Activated CD8-positive, alpha-beta memory T cell treated with anti-CD3 and anti-CD28 coated beads, Interleukin-2, amount 10 ng/mL, durations not matched to agents 7 days and 5 days (primary cell): ENCODE measurements at places on chromosomes 1 and 21. TPM values are rescaled to one million over a fixed set of nuclear protein-coding genes. Genes with fewer than 3 reads are reported as not detected.

GRCh38 chr1:51316113-51316845 lies 14.1 kb downstream of the TTC39A start:
- DNase-seq, result no peak
- H3K4me1 ChIP-seq, result peaks cover 12% of the 10 kb centered on the region
- H3K27ac ChIP-seq, result no peak overlapping the region
- H3K27me3 ChIP-seq, result peaks cover 6% of the 10 kb centered on the region
- H3K4me3 ChIP-seq, result no peak overlapping the region
- no peaks in the 10 kb centered on the region for H3K36me3 ChIP-seq

GRCh38 chr21:43339668-43340067 lies 87.3 kb downstream of the SIK1 start:
- no peaks in the 10 kb centered on the region for H3K27me3 ChIP-seq
- no peak for DNase-seq
- H3K27ac ChIP-seq, result no peak overlapping the region
- peaks cover 5% of the 10 kb centered on the region for H3K36me3 ChIP-seq

DNA sequence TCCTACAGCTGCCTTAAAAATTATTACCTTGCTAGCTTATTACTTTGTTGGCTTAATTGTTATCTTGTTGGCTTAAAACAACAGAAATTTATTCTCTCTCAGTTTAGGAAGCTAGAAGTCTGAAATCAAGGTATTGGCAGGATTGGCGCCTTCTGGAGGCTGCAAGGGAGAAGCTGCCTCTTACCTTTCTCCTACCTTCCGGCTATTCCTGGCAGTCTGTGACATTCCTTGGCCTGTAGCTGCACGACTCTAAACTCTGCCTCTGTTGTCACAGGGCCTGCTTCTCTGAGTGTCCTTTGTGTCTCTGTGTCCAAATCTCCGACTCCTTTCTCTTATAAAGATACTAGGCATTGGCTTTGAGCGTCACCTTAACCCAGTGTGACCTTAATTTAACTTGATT lies 579.9 kb upstream of the B3GALT2 start:
- no peak overlapping the region for H3K27ac ChIP-seq
- no peak for DNase-seq
- H3K36me3 ChIP-seq, result no peaks in the 10 kb centered on the region
- H3K4me1 ChIP-seq, result no peaks in the 10 kb centered on the region
- H3K27me3 ChIP-seq, result no peaks in the 10 kb centered on the region
- no peak overlapping the region for H3K4me3 ChIP-seq

DNA sequence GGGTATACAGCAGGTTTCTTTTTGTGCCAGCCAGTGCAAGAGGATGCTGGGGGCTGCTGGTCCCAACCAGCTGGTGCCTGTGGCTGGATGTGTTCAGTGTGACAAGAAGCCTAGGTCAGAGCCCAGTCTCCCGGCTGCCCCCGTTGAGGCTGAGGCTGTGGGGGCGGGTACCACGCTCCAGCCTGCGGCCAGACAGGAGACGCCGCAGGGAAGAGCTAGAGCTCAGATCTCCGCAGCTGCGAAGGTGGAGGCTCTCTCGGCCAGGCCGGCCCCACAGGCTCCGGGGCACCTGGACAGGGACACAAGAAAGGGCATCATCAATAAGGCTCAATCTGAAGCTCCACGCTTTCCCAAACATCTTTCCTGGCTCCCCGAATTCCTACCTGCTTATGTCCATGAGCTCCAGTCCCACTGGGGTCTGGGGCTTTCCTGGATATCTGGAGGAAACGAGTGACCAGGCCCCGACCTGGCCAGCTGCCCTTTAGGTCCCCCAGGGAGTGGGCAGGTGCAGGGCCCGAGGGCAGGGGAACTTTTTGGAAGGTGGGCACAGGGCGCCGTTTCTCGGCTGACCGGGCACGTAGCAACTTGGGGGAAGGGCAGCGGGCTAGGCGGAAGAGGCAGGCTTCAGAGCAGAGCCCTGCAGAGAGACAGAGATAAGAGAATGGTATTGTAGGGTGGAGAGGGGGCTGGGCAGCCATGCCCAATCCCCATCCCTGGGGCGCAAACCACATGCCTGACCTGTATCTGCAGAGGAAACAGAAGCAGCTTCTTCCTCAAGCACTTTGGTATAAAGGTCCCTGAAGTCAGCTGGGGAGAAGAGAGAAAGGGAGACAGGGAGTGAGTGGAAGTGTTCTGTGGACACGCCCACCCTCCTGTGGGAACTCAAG lies 7.4 kb downstream of the ENTREP3 start:
- peaks cover 3% of the 10 kb centered on the region for H3K27me3 ChIP-seq
- peaks cover 7% of the 10 kb centered on the region for H3K36me3 ChIP-seq
- DNase-seq, result no peak
- H3K4me1 ChIP-seq, result peaks cover 34% of the 10 kb centered on the region

DNA sequence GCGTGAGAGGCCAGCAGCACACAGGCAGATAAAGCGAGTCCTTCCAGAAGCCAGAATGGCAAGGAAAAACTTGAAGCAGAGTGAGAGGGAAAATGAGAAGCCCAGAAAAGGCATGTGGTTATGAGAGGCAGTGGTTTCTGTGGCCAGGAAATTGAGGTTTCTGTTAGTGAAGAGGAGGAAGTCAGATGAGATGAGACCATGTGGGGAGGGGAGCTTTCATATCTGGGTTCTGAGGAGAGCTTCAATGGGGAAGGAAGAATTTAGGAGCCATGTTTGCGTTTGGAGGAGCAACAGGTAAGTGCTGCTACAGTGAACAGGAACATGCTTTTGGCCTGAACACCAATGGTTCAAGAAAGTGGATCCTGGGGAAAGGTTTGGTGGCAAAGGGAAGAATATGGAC lies 6.1 kb upstream of the CD1A start:
- peaks cover 20% of the 10 kb centered on the region for H3K4me1 ChIP-seq
- peaks cover 56% of the 10 kb centered on the region for H3K27me3 ChIP-seq
- H3K36me3 ChIP-seq, result no peaks in the 10 kb centered on the region
- H3K27ac ChIP-seq, result peak overlapping the region; percentile 5

GRCh38 chr1:98048244-98048643 lies 127.4 kb upstream of the DPYD start:
- H3K36me3 ChIP-seq, result no peaks in the 10 kb centered on the region
- peak; percentile 84 for DNase-seq
- H3K4me3 ChIP-seq, result peak overlapping the region; percentile 18
- peaks cover 38% of the 10 kb centered on the region for H3K4me1 ChIP-seq
- no peak overlapping the region for H3K27ac ChIP-seq

DNA sequence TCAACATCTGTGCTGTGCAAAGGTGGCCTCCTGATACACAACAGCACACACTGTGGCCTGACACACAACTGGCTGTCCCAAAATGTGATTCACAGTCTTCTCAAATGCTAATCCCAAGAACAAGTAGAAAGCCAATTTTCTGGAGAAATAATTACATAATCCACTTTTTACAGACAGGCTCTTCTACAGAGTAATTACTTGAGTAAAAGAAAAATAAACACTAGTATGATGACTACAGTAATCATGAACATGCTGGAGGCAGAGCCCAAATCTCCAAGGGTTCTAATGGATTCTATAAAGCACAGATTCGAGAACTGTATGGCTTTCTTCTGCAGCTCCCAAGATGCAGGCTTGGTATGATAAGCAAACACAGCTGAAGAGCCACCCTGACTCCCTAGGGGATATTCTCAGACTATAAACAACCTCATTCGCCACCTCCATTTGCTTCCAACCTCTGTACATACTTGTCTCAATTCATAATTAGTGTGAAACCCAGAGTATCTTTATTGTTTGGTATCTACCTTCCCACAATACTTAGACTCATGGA lies 81.9 kb downstream of the SIPA1L2 start:
- no peak for DNase-seq
- H3K27me3 ChIP-seq, result no peaks in the 10 kb centered on the region
- H3K4me3 ChIP-seq, result no peak overlapping the region
- no peaks in the 10 kb centered on the region for H3K4me1 ChIP-seq
- no peaks in the 10 kb centered on the region for H3K36me3 ChIP-seq

- no peak overlapping the region for H3K4me3 ChIP-seq
- H3K36me3 ChIP-seq, result peaks cover 5% of the 10 kb centered on the region
- DNase-seq, result no peak
- H3K27me3 ChIP-seq, result no peaks in the 10 kb centered on the region
- no peak overlapping the region for H3K27ac ChIP-seq
These were observed 33.3 kb upstream of the DUSP10 start for GRCh38 chr1:221775206-221775605.

DNA sequence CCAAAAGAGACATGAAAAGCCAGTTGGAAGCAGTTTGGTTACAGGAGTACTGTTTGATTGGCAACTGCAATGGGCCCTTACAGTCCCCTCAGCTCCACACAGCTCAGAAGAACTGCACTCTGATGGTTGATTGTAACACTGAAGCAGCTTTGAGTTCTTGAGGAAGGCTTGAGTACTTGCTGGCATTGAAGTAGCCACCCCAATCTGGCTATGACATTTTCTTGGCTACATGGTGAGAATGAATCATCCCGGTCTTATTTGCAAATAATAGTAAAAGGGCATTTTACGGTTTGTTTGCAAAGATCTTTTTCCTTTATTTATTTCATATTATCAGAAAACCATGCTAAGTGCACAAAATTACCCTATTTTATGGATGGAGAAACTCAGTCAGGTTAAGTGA lies 159.7 kb upstream of the BEND5 start:
- no peak for DNase-seq
- no peaks in the 10 kb centered on the region for H3K4me1 ChIP-seq
- no peaks in the 10 kb centered on the region for H3K27me3 ChIP-seq
- no peak overlapping the region for H3K27ac ChIP-seq
- no peaks in the 10 kb centered on the region for H3K36me3 ChIP-seq
- no peak overlapping the region for H3K4me3 ChIP-seq

DNA sequence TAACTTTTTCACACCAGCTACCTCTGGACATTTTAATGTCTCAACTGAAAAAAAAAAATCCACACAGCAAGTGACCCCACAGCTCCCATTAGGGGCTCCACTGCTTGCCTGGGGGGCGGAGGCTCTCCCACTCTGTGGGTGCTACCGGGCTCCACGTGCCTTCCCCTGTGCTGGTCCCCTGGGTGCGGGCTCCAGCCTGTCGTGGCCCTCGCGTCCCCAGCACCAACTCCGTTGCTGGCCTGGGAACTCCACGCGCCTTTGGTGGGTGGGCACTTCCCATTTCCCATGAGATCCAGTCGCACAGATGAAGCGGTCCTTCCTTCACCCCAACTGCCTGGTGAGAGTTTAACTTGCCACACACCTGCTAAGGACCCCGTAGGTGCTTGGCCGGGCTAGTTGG lies 27.1 kb upstream of the GPR153 start:
- H3K4me3 ChIP-seq, result no peak overlapping the region
- H3K4me1 ChIP-seq, result peaks cover 4% of the 10 kb centered on the region
- no peaks in the 10 kb centered on the region for H3K27me3 ChIP-seq
- no peak for DNase-seq
- H3K27ac ChIP-seq, result no peak overlapping the region

DNA sequence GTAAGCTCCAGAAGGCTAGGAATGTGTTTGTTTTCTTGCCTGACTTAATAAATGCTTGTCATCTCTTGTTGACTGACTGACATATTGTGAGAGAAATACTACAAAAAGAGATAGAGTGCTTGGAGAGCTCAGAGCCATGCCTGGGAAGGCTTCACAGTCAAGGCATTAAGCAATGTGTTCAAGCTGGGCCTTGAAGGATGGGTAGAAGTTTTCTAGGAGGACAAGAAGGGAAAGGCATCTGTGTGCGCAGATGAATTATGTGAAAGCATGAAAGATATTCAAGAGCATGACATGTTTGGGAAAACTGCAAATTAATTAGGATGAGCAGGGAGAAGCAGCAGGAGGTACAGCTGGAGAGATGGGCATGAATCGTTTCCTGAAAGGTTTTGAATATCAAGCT lies 5.6 kb downstream of the SLAMF8 start:
- peaks cover 19% of the 10 kb centered on the region for H3K4me1 ChIP-seq
- no peak overlapping the region for H3K27ac ChIP-seq
- no peak for DNase-seq
- H3K36me3 ChIP-seq, result peaks cover 14% of the 10 kb centered on the region
- H3K4me3 ChIP-seq, result no peak overlapping the region

GRCh38 chr1:23816906-23817305 lies 8.3 kb downstream of the HMGCL start:
- no peak for DNase-seq
- no peaks in the 10 kb centered on the region for H3K27me3 ChIP-seq
- H3K4me1 ChIP-seq, result peaks cover 10% of the 10 kb centered on the region
- H3K4me3 ChIP-seq, result no peak overlapping the region

GRCh38 chr1:43472087-43472462 lies 18.3 kb upstream of the HYI start:
- H3K4me1 ChIP-seq, result peaks cover 9% of the 10 kb centered on the region
- H3K4me3 ChIP-seq, result no peak overlapping the region
- H3K36me3 ChIP-seq, result no peaks in the 10 kb centered on the region
- no peak overlapping the region for H3K27ac ChIP-seq

- DNase-seq, result no peak
- H3K4me3 ChIP-seq, result no peak overlapping the region
- peaks cover 1% of the 10 kb centered on the region for H3K36me3 ChIP-seq
- H3K4me1 ChIP-seq, result peaks cover 2% of the 10 kb centered on the region
These were observed 65.7 kb downstream of the NENF start for GRCh38 chr1:212498283-212499040.

GRCh38 chr1:11960715-11961114 lies 19.5 kb upstream of the MFN2 start:
- no peaks in the 10 kb centered on the region for H3K4me1 ChIP-seq
- DNase-seq, result no peak
- H3K27me3 ChIP-seq, result no peaks in the 10 kb centered on the region
- H3K36me3 ChIP-seq, result peaks cover 4% of the 10 kb centered on the region
- no peak overlapping the region for H3K4me3 ChIP-seq

SYT6 gene
- total RNA-seq, result not detected

TMPRSS15 gene
- total RNA-seq, result not detected

PTGFR gene
- total RNA-seq, result not detected

CEP170 gene
- 24.9 TPM for total RNA-seq

MYBPH gene
- total RNA-seq, result not detected
